Stimulated activated CD4-positive, alpha-beta T cell treated with anti-CD3 and anti-CD28 coated beads, Interleukin-4, amount 100 ng/mL, for 4 hours (primary cell): ENCODE measurements at places on chromosomes 3 and 15.
A peak's percentile ranks its signal among the peaks of the same experiment; 100 is the strongest.

GRCh38 chr3:157067114-157067513 is 92.8 kb downstream of the CCNL1 start:
- no peak for DNase-seq

DNA sequence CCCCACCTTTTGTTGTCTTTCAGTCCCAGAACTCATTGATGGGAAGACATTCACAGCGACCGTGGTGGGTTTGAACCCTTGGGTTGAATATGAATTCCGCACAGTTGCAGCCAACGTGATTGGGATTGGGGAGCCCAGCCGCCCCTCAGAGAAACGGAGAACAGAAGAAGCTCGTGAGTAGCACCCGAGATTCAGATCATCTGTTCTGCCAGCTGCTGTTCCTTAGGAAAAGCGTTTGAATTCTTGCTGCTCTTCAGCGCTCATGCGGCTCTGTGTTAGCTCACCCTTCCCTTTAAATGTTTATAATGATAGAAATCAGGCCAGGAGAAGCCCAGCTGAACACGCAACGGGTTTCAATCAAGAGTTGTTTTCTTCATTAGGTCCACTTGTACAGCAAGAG is 73.0 kb downstream of the IL5RA start:
- no peak for DNase-seq

DNA sequence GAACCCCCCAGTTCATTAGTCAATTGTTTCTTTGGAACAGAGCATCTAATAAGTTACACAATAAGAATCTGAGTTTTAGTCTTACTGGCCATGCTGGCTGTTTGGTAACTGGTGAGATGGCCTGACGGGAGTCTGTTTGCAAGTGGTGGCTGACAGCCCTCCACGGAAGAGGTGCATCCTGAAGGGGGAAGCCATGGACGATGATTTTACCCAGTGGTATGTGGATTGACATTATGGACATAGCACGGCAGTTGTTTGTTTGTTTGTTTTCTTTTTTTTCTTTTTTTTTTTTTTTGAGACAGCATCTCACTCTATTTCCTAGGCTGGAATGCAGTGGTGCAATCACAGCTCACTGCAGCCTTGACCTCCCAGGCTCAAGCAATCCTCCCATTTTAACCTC is 156.0 kb downstream of the RPLP1 start:
- DNase-seq, result no peak

- DNase-seq, result no peak
Observed at GRCh38 chr3:171372694-171373093, 87.5 kb downstream of the TNIK start.

GRCh38 chr15:89167267-89168176 is 53.9 kb downstream of the RLBP1 start:
- DNase-seq, result peak; percentile 75

DNA sequence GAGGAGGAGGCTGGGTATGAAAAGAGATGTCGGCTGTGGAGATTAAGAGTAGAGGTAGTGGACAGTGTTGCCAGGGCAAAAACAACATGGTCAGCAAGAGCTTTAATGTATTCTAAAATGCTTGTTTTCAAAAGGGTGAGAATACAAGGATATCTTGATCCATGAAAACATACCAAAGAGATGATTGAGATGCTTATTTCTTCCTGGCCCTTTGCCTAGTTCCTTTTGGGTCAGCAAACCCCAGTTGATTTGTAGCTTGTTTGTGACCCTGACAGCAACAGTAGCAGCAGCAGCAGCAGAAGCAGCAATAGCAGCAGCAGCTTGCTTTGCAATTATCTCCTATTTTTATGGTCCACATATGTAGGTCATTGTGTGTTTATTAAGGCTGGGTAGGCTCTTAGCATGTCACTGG is 337.3 kb downstream of the LPP start:
- no peak for DNase-seq

DNA sequence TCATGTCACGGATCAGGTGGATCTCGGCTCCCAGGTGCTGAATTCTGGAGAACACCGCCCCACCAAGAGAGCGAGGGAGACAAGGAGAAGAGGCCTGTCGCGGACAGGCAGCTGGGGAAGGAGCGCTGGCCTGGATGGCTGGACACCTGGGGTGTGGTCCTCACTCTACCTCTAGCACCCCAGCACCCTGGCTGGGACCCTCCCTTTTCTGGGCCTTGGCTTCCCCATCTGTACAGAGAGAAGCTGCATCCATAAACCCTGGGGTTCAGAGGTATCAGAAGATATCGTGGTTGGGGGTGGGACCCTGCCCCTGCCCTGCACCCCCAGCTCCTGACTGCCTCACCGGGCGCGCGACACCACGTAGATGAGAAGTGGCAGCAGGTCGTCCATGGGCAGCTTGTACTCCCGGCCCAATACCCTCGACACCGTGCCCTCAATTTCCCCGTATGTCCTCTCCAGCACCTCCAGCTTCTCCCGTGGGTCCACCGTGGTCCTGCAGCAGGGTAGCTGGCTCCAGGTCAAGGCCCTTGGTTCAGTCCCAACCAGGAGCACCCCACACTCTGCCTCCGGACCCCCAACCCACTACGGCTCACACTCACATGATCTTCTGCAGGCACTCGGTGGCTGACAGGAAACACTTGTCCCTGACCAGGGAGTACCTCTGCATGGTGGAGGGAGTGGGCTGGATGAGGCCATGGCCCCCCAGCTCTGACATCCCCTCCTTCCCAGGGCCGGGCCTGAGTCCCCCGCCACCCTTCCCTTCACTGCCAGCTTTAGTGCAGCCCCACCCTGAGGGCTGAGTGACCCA is 21.7 kb downstream of the ALS2CL start:
- no peak for DNase-seq

- no peak for DNase-seq
Observed at GRCh38 chr15:85097725-85098124, 116.1 kb downstream of the PDE8A start.

GRCh38 chr3:69130689-69131088 is 8.3 kb upstream of the LMOD3 start:
- no peak for DNase-seq

DNA sequence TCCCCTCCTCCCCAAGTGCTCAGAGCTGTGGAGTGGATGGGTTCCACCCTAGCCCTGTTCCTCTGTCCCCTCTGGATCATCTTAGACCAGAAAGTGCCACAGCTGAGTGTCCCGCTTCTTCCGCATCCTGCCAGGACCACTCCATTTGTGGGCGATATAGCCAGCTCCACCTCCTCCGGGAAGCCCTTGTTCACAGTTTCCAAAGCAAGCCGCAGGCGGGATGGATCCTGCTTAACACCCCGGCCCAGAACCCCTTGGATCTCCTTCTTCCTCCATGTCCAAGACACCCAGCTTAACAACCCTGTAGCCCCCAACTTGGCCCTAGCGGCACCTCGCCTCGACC is 490 bp upstream of the ALAS1 start:
- DNase-seq, result no peak

- DNase-seq, result no peak
Observed at GRCh38 chr15:61119556-61119955, 109.5 kb downstream of the RORA start.

- DNase-seq, result no peak
Observed at GRCh38 chr3:50665081-50665840, 9.5 kb upstream of the DOCK3 start.

GRCh38 chr15:50798684-50799083 is 33.2 kb upstream of the SPPL2A start:
- DNase-seq, result no peak

DNA sequence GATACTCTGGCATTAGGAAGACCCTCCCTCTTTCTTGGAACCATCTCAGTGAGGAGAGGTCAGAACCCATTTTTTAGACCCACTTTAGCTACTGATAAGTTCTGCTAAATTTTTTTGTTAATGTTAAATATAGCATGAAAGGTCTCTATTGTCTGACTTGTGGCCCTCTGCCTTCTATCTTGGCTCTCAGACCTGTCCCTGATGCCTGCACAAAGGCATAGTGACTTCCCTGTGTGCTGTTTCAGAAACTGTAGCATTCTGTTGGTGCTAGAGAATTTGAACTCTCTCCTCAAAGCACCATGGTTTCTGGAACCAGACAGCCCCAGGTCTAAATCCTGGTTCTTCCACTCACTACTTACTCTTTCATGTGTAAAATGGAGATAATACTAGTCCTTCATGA is 15.4 kb downstream of the MAPKBP1 start:
- DNase-seq, result no peak

DNA sequence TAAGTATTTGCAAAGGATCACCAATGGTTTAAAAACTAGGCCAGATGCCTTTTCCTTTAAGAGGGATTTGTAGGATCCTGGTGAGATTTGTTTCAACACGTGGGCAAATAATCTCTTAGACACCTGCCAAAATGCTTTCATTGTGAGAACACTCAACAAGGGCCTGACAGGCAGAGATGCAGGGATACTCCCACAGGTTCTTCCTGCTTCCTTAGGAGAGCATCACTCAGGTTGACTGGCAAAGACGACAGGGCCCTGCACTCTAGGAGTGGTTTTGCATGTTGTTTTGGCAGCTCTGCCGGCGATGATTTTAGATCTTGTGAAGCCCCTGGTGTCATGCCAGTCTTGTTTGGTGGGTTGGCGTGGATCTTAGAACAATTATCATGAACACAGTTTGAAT is 184.5 kb downstream of the NR1D2 start:
- DNase-seq, result no peak

- DNase-seq, result no peak
Observed at GRCh38 chr3:4220065-4220464, 83.1 kb upstream of the SETMAR start.

DNA sequence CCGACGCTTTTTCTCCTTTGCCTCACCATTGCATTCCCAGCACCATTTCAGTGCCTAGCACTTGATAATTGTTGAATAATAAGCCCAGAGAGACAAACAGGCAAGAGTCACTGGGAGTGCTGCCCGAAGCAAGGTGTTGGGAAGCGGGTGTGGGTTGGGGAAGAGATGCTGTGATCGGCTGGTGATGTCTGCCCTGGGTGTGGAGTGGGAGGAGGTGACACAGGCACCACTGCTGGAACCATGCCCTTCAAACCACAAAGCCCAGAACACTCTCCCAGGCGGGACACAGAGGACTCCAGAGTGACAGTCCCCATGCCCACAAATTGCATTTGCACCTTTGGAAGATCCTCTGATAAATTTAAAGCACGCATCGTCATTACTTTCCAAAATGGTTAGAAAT is 148.2 kb downstream of the CHSY1 start:
- DNase-seq, result no peak

- DNase-seq, result peak; percentile 4
Observed at GRCh38 chr3:134754768-134755559, 40.1 kb upstream of the EPHB1 start.

DNA sequence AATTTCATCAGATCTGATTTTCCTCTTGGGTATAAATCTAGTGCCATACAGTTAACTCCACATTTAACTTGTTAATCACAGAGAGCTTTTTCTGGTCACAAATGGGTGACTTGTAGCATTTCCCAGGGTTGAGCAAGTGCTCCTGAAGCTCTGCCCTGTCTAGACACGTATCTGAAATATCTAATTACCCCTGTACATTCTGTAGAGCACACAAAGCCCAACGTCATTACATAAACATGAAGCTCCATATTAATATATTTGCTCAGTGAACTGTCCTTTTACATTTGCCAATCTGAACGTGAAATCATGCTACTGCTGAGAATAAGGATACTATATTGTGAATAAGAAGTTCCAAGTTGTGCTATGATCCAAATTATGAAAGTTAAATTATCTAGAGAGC is 49.0 kb downstream of the THBS1 start:
- no peak for DNase-seq

DNA sequence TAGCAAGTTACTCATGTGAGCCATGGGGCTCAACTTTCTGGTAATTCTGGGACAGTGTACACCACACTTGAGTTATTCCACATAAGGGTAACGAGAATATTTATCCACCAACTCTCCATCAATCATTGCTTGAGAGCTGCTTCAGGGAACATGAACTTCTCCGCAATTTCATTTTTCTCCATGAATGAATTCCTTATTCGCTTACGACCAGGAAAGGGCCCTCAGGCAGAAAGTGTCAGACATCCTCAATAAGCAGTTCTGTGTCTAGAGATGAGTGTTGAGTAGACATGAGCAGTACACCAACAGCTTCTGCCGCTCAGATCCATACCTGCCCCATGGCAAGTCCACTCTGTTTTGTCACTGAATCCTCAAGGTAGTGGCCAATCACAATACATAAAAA is 24.8 kb upstream of the IQCF2 start:
- no peak for DNase-seq

- DNase-seq, result no peak
Observed at GRCh38 chr3:126493739-126494138, 18.0 kb upstream of the ZXDC start.

- DNase-seq, result no peak
Observed at GRCh38 chr3:36381311-36381956, 1.1 kb downstream of the STAC start.

DNA sequence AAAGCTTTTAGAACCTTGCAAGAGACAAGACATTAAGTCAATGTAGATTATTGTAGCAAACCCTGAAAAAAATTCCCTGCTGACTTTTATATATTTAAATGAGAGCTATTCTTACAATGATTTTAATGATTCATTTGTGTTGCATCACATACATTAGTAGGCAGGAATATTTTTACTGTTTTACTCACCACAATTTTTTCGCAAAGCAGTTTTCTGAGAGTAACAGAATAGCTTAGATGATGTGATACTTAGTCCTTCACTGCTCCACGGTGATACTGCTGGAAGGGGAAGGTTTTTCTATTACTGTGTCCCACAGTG is 43.9 kb upstream of the CLRN1 start:
- no peak for DNase-seq

- DNase-seq, result peak; percentile 56
Observed at GRCh38 chr3:161371441-161372320, at the start of gene SPTSSB. TSS of gene SPTSSB (minus strand) at chr3:161371517. CDS start at chr3:161346323, 25,194 bp downstream.
